ENCODE measurements at places on chromosomes 4 and X.

GRCh38 chr4:155376387-155377268 is at the start of gene MAP9:
TSS of gene MAP9 (minus strand) at chr4:155376965. CDS start at chr4:155375850, 1,115 bp downstream.
- peak; percentile 68 for DNase-seq

DNA sequence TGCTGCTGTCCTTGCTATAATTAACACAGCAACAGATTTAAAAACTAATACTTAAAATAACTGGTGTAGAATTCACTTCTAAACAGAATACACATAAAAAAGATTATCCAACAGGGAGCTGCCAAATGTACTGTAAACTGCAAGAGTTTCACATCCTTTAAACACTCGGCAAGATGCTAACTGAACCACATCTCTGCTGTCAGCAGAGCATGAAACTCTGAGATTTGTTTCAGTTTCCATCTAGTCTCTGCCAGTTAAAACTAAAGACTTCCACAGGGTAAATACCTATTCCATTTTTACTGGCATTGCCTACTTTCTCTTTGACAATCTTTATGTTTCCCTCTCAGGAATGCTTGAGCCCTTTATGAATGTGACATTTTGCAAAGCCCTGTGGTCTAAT is 127.7 kb downstream of the SLC7A11 start:
- DNase-seq: no peak

- no peak for DNase-seq
Measured at GRCh38 chrX:9759337-9759736, 6.3 kb downstream of the GPR143 start.

GRCh38 chrX:7574325-7574724 is 268.6 kb upstream of the VCX start:
- no peak for DNase-seq

DNA sequence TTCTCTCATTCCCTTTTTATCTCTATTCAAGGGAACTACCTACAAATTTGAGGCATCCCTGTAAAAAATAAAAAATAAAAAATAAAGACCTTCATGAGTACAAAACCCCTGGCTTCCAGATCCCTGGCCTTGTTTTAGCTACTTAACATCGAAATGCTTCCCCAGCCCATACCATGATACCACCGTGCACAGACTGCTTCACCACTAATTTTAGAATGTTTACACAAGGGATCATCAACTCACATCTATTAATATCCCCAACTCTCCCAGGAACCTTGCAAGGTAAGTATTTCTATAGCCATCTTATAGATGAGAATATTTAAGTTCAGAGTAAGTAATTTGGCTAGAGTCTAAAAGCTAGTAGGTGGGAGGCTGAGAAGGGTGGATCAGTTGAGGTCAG is 51.7 kb downstream of the UCHL1 start:
- DNase-seq: no peak

- no peak for DNase-seq
Measured at GRCh38 chrX:63050225-63050624, 300.9 kb downstream of the SPIN4 start.

DNA sequence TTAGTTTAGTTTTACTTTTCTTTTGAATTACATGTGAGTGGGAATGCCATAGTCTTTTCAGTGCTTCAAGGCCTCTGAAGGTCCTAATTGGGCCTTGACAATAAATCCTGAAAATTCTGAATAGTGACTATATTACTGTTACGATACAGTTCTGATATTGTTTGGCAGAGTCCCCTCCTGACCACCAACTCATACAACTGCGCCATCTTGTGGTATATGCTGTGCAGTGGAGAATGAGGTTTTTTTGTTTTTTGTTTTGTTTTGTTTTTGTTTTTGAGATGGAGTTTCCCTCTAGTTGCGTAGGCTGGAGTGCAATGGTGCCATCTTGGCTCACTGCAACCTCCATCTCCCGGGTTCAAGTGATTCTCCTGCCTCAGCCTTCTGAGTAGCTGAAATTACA is 56.6 kb upstream of the CHRDL1 start:
- DNase-seq: no peak

- DNase-seq: no peak
Measured at GRCh38 chr4:96637971-96638412, 798.1 kb downstream of the PDHA2 start.

GRCh38 chr4:90120037-90120436 is 7.2 kb upstream of the CCSER1 start:
- DNase-seq: no peak

GRCh38 chr4:81963763-81964020 is 410.1 kb downstream of the HNRNPD start:
- DNase-seq: peak; percentile 32

DNA sequence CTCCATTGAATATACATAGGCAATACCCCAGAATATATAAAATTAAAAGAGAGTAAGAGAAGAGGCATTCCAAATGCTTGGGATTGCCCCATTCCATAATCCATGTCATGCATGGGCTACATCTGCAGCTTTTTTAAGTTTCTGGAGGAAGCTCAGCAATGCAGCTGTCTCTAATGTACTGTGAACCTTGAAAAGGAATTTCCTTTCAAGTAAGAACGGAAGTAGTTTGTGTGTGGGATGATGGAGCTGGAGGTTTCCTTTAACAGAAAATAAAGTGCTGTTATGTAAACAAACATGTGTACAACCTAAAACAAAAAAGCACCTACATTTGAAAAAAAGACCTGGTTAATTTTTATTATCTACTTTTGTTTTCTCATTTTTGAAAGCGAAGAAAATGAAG is 303.5 kb downstream of the BMPR1B start:
- DNase-seq: peak; percentile 30

DNA sequence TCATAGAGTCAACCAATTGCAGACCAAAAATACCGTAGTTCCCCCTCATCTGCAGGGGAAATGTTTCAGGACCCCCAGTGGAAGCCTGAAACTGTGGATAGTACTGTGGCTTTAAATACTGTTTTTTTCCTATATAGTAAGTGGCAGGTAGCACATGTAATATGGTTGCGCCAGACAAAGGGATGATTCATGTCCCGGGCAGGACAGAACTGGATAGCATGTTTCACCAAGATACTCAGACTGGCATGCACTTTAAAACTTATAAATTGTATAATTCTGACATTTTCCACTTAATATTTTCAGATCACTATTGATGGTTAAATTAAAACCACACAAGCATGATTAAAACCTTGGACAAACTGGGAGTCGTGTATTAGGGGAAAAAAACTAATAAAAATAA is 276.3 kb upstream of the AGA start:
- DNase-seq: no peak

DNA sequence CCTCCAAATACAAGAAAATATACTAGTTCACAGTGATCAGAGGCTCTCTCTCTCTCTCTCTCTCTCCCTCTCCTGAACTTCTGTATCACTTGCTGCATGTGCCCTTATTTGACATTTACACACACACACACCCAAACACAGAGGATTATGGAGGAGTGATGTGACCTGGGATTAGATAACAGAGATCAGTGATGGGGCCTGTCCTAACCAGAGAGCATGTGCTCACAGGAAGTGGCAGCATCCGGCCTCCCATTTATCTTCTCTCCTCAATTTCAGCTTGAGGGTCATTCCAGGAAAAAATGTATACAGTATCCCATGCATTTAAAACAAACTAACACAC is 143.0 kb downstream of the TSPAN5 start:
- no peak for DNase-seq

- no peak for DNase-seq
Measured at GRCh38 chr4:76977736-76978350, 28.3 kb downstream of the SEPTIN11 start.

DNA sequence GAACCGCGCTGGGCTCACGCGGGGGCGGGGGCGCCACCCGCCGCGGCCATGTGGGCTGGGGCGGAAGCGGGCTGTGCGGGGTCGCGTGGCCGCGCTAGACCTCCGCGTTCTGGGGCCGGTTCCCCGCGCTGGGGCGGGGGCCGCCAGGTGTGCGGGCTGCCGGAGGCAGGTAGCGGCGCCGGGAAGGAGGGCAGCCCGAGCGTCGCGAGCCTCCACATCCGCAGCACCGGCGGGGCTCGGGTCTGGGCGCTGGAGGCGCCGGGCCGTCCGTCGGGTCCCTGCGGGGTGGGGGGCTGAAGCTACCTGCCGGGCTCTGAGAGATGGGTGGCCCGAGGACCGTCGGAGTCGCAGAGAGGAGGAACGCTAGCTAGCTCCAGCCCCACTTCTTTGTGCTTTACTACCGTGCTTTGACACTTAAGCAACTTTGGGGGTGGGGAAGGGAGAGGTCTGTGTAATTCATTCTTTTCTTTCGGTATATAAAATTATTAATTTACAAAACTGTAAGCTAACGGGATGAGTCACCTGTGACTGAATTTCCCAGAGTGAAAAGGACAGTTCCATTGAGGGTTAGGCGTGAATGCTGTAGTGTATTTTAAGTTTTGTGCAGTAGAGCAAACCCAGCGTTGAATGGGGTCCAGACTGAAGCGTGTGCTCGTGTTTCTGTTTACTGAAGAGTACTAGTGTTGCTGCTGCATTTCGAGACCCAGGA is 689 bp downstream of the METAP1 start:
- no peak for DNase-seq

- no peak for DNase-seq
Measured at GRCh38 chr4:175813204-175813603, 1.1 kb upstream of the GPM6A start.

DNA sequence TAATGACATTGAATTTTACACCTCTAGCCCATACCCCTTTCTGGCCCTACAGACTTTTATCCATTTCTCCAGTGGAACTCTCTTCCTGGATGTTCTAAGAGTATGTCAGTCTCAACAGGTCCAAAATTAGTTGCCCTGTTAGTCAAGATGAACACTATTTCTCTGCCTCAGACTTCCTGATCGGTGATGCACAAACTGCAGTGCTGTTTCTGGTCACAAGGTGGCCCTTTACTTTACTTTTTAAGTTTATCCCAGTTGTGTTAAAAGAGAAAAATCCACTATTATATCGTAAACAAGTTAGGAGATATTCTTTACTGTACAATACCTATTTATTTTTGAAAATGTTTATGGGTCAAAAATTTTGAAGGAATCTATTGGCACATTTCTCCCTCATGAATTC is 13.1 kb downstream of the TCEAL7 start:
- no peak for DNase-seq

- no peak for DNase-seq
Measured at GRCh38 chr4:123064390-123064789, 142.0 kb upstream of the NUDT6 start.

- no peak for DNase-seq
Measured at GRCh38 chrX:132093239-132093860, 34.5 kb downstream of the FRMD7 start.

DNA sequence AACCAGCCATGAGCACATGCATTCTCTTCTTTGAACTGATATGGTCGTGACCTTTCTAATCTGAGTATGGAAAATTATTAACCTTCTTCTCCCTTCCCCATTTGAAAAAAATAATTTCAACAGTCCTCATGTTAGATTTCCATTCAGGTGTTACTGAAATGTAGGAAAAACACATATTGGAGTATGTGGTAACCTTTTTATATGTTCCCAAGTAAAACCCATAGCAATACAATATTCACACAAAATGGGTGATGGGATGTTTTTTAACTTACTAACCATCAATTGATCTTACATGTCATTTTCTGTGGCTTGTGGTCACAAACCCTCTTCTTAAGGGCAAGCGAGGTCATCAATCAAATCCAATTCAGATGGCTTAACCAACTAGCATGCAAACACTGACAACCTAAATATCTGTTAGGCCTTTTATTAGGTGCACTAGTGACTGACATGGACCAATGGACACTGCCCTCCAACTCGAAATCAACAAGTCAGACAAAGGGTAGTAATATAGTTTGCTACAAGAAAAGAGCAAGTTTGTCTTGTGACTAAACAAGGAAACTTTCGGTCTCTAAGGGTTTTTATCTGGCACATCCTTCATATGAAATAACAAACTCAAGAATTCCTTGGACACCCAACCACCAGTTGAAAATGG is 74.3 kb downstream of the CAMK2D start:
- DNase-seq: no peak

GRCh38 chrX:118329175-118329574 is 16.7 kb upstream of the WDR44 start:
- DNase-seq: no peak

DNA sequence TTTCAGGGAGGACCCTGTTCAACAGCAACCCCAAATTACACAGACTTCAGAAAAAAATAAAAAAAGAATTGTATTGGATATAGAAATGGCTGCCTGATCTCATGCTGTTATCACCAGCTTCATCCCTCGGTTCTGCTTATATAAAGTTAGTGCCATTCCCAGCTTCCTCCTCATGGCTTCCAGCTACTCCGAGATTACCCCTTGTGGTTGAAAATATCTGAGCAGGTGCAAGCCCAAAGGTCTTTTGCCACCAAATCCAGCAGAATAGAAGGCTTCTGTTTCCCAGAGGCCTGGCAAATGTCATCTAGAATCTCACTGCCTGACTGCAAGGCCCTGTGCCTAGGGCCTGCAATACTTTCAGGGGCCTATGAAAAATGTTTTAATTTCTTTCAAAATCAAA is 13.8 kb upstream of the HPGDS start:
- DNase-seq: no peak

Data from SK-N-MC (cell line).